Muscle of leg (tissue), 16 donors: ENCODE measurements at places on chromosomes 4 and X. TPM values are rescaled to one million over a fixed set of nuclear protein-coding genes. Genes with fewer than 3 reads are reported as not detected.
A peak's percentile ranks its signal among the peaks of the same experiment; 100 is the strongest.

TSPAN6 gene
- 28.9 TPM for polyA plus RNA-seq

IGFBP7 gene
- 124 TPM for polyA plus RNA-seq

RHOXF1 gene
- 0.48 TPM for polyA plus RNA-seq

MAGEA2 gene
- not detected for polyA plus RNA-seq

ERVMER34-1 gene
- polyA plus RNA-seq: 0.69 TPM

DDX53 gene
- not detected for polyA plus RNA-seq

OPN1MW3 gene
- polyA plus RNA-seq: not detected

DCAF4L1 gene
- 0.22 TPM for polyA plus RNA-seq

BEND4 gene
- 0.08 TPM for polyA plus RNA-seq

F8A2 gene
- polyA plus RNA-seq: not detected

DNA sequence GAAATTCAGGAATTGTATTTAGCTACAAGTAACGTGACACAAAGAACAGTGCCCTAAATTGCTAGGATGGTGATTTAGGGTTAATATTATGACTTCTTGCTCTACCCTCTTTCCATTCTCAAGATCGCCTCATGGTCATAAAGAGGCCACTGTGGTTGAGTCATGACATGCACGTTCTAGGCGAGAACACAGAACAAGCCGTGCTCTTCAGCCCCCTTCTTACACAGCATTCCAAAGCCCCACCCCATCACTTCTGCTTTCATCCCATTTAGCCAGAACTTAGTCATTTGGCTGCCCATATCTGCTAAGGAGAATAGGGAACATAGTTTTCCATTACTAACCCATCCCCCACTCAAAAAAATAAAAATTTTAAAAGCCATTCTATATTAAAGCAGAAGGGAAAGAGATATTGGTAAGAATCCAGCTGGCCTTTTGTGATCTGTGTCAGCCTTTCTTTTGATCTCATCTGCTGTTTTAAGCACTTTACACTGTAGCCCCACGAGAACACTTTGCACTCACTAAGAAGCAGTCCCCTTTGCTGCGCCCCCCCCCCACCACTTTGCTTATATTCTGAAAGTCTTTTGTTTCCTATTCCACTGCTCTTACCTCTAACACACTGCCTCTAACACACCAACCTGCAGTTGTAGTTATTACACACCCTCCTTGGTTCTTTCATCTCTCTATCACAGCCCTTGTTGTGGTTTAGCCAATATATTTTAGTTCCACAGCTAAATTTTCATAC, 28.4 kb downstream of the NPNT start:
- H3K4me1 ChIP-seq: no peaks in the 10 kb centered on the region
- peak; percentile 15 for DNase-seq
- H3K4me3 ChIP-seq: no peak overlapping the region
- no peaks in the 10 kb centered on the region for H3K36me3 ChIP-seq
- H3K27ac ChIP-seq: no peak overlapping the region

DNA sequence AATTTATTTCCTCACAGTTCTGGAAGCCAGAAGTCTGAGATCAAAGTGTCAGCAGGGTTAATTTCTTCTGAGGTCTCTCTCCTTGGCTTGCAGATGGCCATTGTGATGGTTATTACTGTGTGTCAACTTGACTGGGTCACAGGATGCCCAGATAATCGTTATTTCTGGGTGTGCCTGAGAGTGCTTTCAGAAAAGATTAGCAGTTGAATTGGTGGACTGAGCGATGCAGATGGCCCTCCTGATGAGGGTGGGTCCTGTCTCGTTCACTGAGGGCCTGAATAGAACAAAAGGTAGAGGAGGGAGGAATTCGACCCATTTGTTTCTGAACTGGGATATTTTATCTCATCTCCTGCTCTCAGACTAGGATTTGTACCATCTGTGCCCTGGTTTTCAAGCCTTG, 15.7 kb downstream of the SMIM43 start:
- H3K4me1 ChIP-seq: no peaks in the 10 kb centered on the region
- H3K4me3 ChIP-seq: no peak overlapping the region
- H3K36me3 ChIP-seq: no peaks in the 10 kb centered on the region
- no peak overlapping the region for H3K27ac ChIP-seq
- DNase-seq: no peak

DNA sequence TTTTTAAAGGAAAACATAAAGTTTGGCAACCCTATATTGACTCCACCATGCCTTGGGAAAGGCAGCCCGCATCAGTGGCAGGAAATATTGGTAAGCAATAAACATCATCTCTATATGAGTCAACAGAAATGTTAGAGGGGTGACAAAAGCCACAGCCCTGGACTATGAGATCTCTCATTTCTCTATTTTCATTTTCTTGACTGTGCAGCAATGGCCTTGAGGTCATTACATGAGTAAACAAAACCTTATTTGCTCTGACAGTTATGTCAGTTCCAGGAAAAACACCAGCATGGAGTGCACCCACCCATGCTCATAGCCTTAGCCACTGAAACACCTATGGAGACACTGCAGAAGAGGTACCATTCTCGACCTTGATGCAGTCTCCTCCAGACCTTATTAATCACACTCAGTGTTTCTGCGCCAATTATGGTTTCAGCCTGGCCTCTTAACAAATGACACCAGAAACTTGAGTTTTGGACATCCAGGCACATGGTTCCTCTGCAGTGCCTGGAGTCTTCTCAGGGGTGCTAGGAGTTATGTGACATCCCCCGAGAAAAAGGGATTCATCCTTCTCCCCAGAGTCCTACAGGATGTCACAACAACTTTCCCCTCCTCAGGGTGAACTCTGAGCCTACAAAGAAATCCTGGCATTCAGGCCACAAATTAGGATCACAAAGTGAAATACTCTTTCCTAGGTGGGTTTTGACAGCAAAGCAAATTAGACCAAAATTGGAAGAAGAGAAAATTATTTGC, 16.0 kb upstream of the HPGD start:
- no peak for DNase-seq
- no peaks in the 10 kb centered on the region for H3K27me3 ChIP-seq
- H3K36me3 ChIP-seq: no peaks in the 10 kb centered on the region
- no peak overlapping the region for H3K27ac ChIP-seq
- H3K4me1 ChIP-seq: no peaks in the 10 kb centered on the region

- H3K4me1 ChIP-seq: peaks cover 7% of the 10 kb centered on the region
- no peaks in the 10 kb centered on the region for H3K36me3 ChIP-seq
- H3K4me3 ChIP-seq: no peak overlapping the region
- no peak overlapping the region for H3K27ac ChIP-seq
These were observed 1.9 kb downstream of the ZNF41 start for GRCh38 chrX:47481160-47481559.

DNA sequence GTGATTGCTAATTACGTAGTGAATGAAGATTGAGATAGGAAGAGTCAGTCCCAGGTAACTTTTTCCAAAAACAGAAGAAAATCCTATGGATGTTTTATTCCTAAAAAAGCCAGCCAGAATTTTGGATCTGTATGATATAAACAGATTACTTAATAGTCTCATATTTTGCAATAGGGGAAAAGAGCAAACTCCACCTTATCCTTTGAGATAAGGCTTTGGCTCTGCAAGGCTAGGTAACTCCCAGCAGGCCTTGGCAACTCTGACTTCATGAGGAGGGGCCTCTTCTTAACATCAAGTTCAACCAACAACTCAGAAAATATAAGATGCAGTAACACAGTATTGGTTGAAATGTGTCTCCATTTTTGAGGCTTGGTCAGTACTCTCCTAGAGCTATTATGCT, 98.7 kb upstream of the SLC4A4 start:
- no peak overlapping the region for H3K27ac ChIP-seq
- H3K27me3 ChIP-seq: no peaks in the 10 kb centered on the region
- H3K36me3 ChIP-seq: no peaks in the 10 kb centered on the region
- H3K4me3 ChIP-seq: no peak overlapping the region
- no peak for DNase-seq
- peaks cover 7% of the 10 kb centered on the region for H3K4me1 ChIP-seq

DNA sequence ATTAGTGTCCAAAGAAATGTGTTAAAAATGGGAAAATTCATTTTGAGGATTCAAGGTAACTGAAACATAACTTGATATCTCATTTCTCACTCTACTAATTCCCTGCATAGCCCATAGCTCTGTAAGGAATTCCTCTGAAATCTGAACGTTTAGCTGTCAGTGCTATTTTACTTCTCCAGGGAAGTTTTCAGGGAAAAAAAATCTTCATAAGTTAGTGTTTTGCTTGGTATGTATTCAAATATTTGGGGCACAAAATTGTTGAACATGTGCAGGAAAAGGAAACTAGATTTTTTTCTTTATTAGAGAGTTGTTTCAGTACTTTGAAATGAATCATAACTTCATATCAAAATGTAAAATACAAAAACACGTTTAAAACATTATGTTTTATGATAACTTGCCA, 891.4 kb downstream of the CENPC start:
- no peak overlapping the region for H3K4me3 ChIP-seq
- no peaks in the 10 kb centered on the region for H3K36me3 ChIP-seq
- H3K27ac ChIP-seq: no peak overlapping the region
- H3K4me1 ChIP-seq: no peaks in the 10 kb centered on the region

GRCh38 chr4:57443308-57443707, 333.1 kb upstream of the IGFBP7 start:
- no peaks in the 10 kb centered on the region for H3K36me3 ChIP-seq
- peaks cover 8% of the 10 kb centered on the region for H3K4me1 ChIP-seq
- DNase-seq: no peak
- H3K27ac ChIP-seq: no peak overlapping the region
- no peaks in the 10 kb centered on the region for H3K27me3 ChIP-seq

GRCh38 chr4:42627885-42628646, 28.8 kb downstream of the ATP8A1 start:
- H3K4me3 ChIP-seq: no peak overlapping the region
- no peaks in the 10 kb centered on the region for H3K27me3 ChIP-seq
- H3K4me1 ChIP-seq: no peaks in the 10 kb centered on the region
- no peaks in the 10 kb centered on the region for H3K36me3 ChIP-seq
- DNase-seq: peak; percentile 13

GRCh38 chrX:9873952-9874351, 87.7 kb downstream of the SHROOM2 start:
- no peak overlapping the region for H3K27ac ChIP-seq
- H3K4me1 ChIP-seq: no peaks in the 10 kb centered on the region
- H3K4me3 ChIP-seq: no peak overlapping the region
- H3K27me3 ChIP-seq: peaks cover 32% of the 10 kb centered on the region
- peak; percentile 14 for DNase-seq
- H3K36me3 ChIP-seq: no peaks in the 10 kb centered on the region

- H3K27ac ChIP-seq: no peak overlapping the region
- H3K4me1 ChIP-seq: peaks cover 5% of the 10 kb centered on the region
- H3K27me3 ChIP-seq: no peaks in the 10 kb centered on the region
- no peaks in the 10 kb centered on the region for H3K36me3 ChIP-seq
These were observed 43.4 kb downstream of the GABRB1 start for GRCh38 chr4:47074816-47075215.

GRCh38 chr4:101037249-101037648, 310.1 kb downstream of the PPP3CA start:
- no peak overlapping the region for H3K4me3 ChIP-seq
- no peaks in the 10 kb centered on the region for H3K36me3 ChIP-seq
- H3K27me3 ChIP-seq: no peaks in the 10 kb centered on the region
- H3K27ac ChIP-seq: no peak overlapping the region
- H3K4me1 ChIP-seq: no peaks in the 10 kb centered on the region

- peaks cover 13% of the 10 kb centered on the region for H3K36me3 ChIP-seq
- no peaks in the 10 kb centered on the region for H3K27me3 ChIP-seq
- peaks cover 26% of the 10 kb centered on the region for H3K4me1 ChIP-seq
- DNase-seq: no peak
- peak overlapping the region; percentile 62 for H3K4me3 ChIP-seq
These were observed 675 bp downstream of the PRIMPOL start for GRCh38 chr4:184649971-184650855.

DNA sequence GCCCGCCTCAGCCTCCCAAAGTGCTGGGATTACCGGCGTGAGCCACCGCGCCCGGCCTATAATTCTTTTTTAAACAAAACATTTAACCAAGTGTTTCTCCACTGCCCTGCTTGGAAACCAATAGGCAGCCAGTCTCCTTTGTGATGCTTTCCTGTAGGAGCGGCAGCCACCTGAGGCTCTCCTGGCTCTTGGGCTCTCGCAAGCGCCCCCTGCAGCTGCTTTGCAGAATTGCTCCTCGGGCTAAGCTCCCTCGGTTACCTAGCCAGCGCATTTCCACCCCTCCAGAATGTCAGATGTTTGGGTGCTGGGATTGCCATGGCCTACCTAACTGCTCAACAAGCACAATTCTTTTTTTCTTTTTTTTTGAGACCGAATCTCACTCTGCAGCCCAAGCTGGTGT, 7.7 kb downstream of the S100P start:
- peaks cover 10% of the 10 kb centered on the region for H3K36me3 ChIP-seq
- no peak for DNase-seq
- H3K4me3 ChIP-seq: no peak overlapping the region

DNA sequence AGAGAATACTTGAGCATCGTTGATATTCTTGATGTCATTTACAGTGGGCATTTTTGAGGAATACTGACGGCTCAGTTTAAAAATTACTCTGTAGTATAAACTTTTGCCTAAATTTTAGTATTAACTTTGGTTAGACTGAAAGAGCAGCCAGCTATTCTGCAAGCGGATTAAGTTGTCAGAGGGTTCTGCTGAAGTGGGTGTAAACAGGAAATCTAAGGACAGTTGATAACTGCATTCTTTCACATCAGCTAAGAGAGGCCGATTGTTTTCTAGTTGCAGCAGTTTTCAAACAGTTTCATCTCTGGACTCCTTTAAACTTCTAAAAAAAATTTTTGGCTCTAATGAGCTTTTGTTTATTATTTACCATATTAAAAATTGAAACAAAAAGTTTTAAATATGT, 149.6 kb downstream of the RAPGEF2 start:
- no peak overlapping the region for H3K4me3 ChIP-seq
- peak overlapping the region; percentile 13 for H3K27ac ChIP-seq
- peaks cover 13% of the 10 kb centered on the region for H3K36me3 ChIP-seq
- peaks cover 2% of the 10 kb centered on the region for H3K4me1 ChIP-seq
- DNase-seq: no peak

GRCh38 chr4:101019941-101020401, 327.4 kb downstream of the PPP3CA start:
- no peak overlapping the region for H3K4me3 ChIP-seq
- no peak for DNase-seq
- peaks cover 5% of the 10 kb centered on the region for H3K36me3 ChIP-seq
- no peaks in the 10 kb centered on the region for H3K27me3 ChIP-seq

- no peaks in the 10 kb centered on the region for H3K4me1 ChIP-seq
- H3K36me3 ChIP-seq: no peaks in the 10 kb centered on the region
- no peak overlapping the region for H3K27ac ChIP-seq
- no peak overlapping the region for H3K4me3 ChIP-seq
- no peaks in the 10 kb centered on the region for H3K27me3 ChIP-seq
These were observed 116.4 kb downstream of the LARP7 start for GRCh38 chr4:112753333-112753732.

DNA sequence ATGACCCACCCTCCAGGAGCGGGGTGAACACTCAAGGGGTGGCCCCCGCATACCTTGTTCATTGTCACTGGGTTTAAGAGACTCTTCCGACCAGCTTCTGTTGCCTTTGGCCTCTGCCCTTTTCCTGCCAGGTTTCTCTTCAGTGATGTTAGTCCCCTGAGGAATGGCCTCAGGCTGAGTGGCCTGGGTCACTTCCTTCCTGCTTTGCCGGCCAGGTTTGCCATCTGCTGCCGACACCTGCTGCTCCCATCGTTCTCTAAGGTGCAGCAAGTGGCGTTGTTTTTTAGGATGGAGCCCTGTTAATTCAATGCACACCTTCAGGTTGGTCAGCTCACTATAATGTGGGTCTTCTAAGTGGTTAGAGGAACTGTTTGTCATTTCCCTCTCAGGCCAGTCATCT, 34.2 kb downstream of the BCOR start:
- no peak overlapping the region for H3K27ac ChIP-seq
- peaks cover 37% of the 10 kb centered on the region for H3K36me3 ChIP-seq
- H3K4me1 ChIP-seq: peaks cover 6% of the 10 kb centered on the region
- no peak overlapping the region for H3K4me3 ChIP-seq
